ENCODE measurements at places on chromosomes 16 and 17. TPM values are rescaled to one million over a fixed set of nuclear protein-coding genes. Genes with fewer than 3 reads are reported as not detected.

- DNase-seq: no peak
Observed at GRCh38 chr16:86883583-86884389, 305.4 kb downstream of the FOXL1 start.

NF1 gene
- total RNA-seq: 28.9 TPM

NUPR1 gene
- not detected for total RNA-seq

DNA sequence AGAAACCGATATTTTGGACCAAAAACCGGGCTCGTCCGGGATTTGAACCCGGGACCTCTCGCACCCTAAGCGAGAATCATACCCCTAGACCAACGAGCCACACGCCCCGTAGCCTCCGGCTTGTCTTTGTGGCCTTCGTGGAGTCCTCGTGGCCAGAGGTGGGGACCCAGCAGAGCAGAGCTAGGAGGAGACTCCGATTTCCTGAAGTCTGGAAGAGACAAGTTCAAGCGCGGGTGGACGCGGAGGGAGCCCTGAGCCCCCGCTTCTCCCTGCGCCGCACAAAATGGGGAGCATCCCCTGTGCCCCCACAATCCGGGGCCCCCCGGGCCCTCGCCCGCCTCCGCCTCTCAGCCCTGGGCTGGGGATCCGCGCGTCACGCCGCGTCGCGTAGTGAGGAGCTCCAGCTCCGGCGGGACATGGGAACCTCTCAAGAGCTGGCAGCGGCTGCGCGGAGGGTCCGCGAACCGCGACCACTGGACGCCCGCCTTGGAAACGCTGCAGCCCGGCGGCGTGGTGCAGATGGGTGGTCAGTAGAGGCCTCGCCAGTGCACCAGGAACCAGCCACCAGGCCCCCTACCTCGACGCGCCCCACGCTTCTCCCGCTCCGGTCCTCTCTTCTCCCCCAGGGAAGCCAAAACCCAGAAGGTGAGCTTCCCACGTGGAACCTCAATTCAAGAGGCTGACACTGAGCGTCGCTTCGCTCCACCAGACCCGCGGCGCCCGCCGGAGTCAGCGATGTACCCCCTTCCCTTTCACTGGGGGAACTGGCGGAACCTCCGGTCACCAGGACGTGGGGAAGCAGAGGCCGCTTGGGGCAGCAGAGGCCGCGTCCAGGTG, 5.2 kb upstream of the OR1F1 start:
- DNase-seq: peak; percentile 81

DNA sequence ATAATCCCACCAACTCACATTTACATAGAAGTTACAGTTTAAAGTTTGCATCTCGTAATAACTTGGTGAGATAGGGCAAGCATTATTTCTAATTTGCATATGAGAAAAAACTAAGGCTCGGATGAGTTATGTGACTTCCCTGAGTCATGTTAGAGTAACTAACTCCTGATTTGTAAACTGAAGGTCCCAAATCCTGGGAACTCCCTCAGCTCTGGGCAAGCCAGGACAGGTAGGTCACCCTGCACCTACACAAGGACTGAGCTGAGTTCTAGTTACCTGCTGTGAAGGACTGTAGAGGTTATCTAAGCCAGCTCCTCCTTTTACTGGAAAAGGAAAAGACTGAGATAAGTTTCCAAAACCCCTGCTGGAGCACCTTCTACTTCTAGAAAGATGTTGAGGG, 92.1 kb upstream of the HLF start:
- DNase-seq: peak; percentile 20

- DNase-seq: no peak
Observed at GRCh38 chr16:73831220-73831619, 465.4 kb upstream of the PSMD7 start.

COL1A1 gene
- 2.0 TPM for total RNA-seq

GP1BA gene
- total RNA-seq: not detected

GDPD3 gene
- total RNA-seq: 6.6 TPM

ABCC6 gene
- total RNA-seq: not detected

SSTR5 gene
- total RNA-seq: not detected

HOXB13 gene
- not detected for total RNA-seq

TERB1 gene
- 0.37 TPM for total RNA-seq

GRCh38 chr17:43927060-43927864, 15.0 kb downstream of the PPY start:
- DNase-seq: no peak

GRCh38 chr16:17002565-17002964, 468.2 kb downstream of the XYLT1 start:
- DNase-seq: no peak
